ENCODE measurements at places on chromosomes 7 and 10. TPM values are rescaled to one million over a fixed set of nuclear protein-coding genes. Genes with fewer than 3 reads are reported as not detected.
A peak's percentile ranks its signal among the peaks of the same experiment; 100 is the strongest.

DNA sequence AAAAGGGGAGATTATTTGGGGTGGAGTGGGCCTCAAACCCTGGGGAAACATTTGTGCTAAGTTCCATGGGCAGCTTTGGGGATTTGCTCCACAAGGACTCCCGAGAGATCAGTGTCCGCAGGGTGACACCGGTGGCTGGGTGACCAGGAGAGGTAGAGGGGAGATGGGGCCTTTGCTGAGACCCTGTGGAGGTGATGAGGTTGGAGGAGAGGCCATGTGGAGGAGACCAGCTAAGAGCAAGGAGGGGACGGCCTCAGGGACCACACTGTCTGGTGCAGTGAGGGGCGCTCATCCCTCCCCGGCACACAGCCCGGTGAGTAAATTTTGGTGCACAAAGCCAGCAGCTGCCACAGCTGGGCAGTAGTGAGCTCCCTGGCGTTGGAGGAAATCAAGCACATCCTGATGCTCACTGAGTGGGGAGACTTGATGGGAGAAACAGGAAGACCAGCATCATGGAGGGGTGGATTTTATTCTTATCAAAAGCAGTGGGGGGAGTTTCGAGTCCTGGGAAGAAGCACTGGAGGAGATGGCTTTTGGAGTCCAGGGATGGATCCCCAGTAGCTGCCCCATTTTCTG, 20.2 kb upstream of the ELFN1 start:
- DNase-seq: no peak

The PSPH gene
- total RNA-seq: 51.6 TPM

DNA sequence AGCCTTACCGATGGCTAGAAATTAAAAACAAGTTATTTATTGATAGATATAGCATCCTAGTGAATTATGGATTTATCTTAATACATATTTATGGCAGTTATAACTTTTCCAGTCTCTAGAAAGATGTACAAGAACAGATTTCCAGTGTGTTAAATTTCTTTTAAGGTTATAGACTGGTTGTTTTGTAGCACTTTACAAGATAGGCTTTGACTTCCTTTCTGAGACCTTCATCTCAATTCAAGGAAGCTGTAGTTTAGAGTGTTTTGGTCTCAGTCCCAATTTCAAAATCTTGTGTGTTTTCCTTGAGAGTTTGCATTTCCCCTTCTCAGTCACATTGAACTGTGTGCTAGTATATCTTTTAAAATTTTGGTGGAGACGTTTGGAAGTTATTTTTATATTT, 30.1 kb downstream of the PLEKHA1 start:
- no peak for DNase-seq

GRCh38 chr7:90766814-90767564, 170.9 kb downstream of the CDK14 start:
- peak; percentile 41 for DNase-seq

The GDF2 gene
- not detected for total RNA-seq

The PLAC9 gene
- total RNA-seq: not detected

GRCh38 chr10:5457741-5458140, 41.6 kb downstream of the CALML5 start:
- DNase-seq: no peak
